ENCODE measurements at places on chromosomes 11 and 22.

DNA sequence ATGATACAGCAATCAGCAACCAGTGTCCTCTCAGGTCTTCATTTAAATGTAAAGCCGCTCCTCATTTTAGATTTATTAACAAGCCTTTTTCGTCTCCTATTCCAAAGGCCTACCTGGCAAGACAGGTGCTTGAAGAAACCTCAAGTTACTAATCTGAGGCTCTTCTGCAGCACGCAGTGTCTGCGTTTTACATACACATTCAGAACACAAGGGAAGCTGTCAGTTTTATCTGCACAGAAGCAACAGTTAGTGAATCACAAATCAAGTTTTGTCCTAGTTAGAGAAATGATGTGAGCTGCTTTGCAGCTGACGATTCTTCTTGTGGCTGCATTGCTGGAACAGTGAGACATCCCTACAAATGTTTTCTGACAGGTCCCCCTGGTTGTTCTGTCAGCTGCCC is 308.8 kb upstream of the NARS2 start:
- no peak for DNase-seq

DNA sequence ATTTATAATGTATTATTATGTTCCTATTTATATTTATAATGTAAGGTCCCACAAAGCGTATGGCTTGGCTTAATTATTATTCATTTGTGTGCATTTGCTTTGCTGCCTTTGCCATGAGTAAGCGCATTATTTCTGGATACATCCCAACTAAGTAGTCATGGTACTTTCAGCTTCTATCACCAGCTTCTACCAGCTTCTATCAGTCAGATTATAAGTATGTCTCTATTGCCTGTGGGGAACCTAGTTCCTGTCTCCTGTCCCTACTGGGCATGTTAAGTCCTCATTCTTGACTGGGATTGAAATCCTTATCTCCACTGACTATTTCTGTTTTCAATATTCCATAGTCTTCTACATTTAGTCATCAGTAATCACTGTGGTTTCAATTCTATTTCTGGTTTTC is 33.5 kb upstream of the OR10W1 start:
- no peak for DNase-seq

DNA sequence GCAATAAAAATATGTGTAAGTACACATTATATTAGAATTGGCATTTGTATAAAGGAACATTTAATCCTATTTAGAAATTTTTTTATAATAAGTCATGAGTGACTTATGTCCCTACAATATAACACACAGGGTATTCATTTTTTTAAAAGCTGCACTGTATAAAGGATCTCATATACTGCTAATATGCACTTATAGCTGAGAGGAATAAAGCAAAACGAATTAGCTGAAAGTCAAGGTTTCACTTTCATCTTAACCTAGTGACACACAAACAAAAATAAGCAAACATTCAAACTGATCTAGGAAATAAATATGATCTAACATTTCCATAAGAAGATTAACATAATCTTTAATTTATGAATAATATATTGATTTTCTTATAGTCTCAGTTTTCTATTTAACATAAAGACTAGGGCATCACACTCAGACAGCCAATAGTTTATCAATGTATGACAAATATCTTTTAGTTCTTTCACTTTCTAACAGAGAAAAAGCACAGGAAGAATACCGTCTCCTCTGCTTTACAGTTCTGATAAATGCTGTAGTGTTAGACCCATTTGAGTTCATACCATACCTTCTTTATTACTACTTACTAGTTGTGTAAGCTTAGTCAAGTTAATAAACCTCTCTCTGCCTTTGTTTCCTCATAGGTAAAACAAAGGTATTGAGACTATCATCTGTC is 42.9 kb downstream of the DCDC1 start:
- DNase-seq = no peak

- no peak for DNase-seq
These were observed 77.9 kb downstream of the KCNQ1 start for GRCh38 chr11:2522631-2523255.

GRCh38 chr22:33597274-33597985 is 322.8 kb downstream of the LARGE1 start:
- no peak for DNase-seq

GRCh38 chr11:19660076-19660475 is 52.6 kb upstream of the NAV2 start:
- no peak for DNase-seq

DNA sequence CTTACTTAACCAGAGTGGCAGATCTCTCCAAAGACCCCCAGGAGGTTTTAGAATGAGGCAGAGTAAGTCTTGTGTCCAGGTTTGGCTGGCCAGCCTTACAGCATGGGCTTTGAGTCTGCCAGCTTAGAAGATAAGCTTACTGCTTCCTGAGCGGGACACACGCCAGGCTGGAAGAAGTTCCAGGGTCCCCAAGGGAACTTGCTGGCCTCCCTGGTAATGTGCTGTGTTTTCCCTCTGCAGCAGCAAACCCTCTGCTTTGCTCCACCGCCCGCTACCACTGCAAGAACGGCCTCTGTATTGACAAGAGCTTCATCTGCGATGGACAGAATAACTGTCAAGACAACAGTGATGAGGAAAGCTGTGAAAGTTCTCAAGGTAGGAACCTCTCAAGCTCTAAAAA is 154.2 kb downstream of the LDLRAD3 start:
- DNase-seq = no peak

DNA sequence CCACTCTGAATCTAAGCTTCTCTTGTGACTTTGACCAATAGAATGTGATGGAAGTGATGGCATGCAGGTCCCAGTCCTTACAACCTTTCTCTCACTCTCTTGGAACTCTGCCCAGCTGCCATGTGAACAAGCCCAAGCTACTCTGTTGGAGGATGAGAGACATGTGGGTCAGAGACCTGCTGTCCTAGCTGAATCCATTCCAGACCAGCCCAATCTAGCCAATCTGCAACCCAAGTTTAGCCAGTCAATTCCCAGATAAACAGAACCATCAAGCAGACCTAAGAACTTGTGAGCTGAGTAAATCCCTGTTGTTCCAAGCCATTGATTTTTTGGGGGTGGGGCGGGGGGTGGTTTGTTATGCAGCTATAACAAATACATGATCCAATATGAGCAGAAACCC is 69.2 kb upstream of the GRK3 start:
- DNase-seq = no peak

GRCh38 chr11:77559686-77560401 is 29.9 kb upstream of the AQP11 start:
- DNase-seq = no peak

DNA sequence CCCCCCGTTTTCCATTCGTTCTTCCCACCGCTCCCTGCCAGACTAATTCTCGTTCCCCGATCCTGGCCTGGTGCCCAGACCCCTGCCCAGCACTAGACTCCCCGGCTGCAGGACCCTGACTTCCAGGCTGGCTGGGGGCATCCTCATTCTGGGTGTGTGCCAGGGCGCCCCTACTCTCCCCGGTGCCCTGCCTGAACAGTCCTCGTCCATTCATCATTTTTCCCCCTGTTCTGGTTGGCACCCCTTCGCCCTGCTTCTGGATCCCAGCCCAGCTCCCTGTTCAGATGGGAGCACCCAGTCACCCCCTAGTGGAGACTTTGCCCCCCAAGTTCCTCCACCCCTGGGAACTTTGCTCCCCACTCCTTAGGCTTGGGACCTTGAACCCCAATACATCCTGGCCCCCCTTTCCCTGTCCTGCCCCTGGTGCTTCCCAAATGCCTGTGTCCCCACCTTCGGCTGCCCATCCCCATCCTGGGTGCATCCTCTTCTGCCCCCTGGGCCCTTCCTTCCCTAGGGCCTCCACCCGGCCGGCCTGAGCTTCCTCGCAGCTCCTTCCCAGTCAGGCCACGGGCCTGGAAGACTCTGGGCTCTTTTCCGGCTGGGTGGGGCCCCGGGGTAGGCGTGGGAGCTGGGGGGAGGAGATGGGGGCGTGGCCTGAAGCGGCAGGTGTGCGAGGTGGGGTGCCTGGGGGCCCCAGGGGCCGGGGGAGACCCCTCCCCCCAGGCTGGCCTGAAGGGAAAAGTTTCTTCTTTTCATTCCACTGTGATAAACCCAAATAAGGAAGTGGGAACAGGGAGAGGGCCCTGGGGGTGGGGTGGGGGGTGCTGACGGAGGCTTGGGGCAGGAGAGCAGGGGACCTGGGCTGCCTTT is 908 bp downstream of the PLCB3 start:
- peak; percentile 43 for DNase-seq

GRCh38 chr11:104487046-104487806 is 323.3 kb upstream of the PDGFD start:
- no peak for DNase-seq

DNA sequence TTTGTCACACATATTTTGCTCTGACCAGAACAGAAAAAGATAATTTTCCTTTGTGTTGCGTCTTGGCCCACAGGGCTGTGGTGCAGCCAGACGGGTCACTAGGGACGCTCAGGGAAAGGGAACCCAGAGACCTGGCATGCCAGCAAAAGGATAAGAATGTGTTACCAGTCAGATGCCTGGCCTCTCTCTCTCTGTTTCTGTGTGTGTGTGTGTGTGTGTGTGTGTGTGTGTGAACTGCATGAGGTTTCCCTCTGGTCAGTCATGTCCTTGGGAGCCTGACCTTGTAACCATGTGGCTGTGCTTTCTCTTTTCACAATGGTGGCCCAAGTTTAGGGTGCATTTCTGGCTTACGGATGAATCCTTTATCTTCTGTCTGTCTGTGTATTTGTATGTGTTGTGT is 25.4 kb downstream of the CCKBR start:
- no peak for DNase-seq

- peak; percentile 46 for DNase-seq
These were observed 222.0 kb downstream of the DBX1 start for GRCh38 chr11:19938169-19938856.

- DNase-seq = no peak
These were observed 418.3 kb downstream of the TBC1D22A start for GRCh38 chr22:47180796-47181195.

GRCh38 chr22:36384766-36385481 is 2.8 kb downstream of the MYH9 start:
- no peak for DNase-seq

GRCh38 chr11:69828276-69828970 is 9.2 kb upstream of the FGF3 start:
- DNase-seq = no peak

- DNase-seq = no peak
These were observed 1002.7 kb downstream of the BRD1 start for GRCh38 chr22:48824712-48825651.

DNA sequence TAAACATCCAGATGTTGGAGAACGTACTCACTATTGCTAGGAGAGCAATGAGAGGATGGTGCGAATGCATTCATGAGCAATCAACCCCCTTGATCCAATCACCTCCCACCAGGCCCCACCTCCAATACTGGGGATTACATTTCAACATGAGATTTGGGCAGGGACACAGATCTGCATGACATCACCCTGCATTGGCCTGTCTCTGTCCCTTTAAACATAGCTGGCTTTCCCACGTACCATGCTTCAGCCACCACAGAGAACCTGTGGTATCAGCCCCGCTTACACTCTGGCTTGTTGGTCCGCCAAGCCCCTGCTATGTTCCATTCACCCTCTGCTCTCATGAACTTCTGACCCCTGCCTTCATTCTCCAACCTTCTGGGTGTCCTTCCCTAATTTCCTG is 157.5 kb upstream of the E2F8 start:
- no peak for DNase-seq

DNA sequence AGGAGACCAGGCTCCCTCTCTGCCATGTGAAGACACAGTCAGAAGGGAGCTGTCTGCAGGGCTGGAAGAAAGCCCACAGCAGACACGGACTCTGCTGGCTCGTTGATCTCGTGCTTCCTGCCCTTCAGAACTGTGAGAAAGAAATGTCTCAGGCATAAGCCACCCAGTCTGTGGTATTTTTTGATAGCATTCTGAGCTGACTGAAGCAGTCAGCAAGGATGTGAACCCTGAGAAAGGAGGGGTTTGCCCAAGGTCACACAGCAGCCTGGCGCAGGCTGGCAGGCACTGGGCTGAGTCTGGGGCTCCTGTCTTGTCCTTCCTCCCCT is 255.1 kb upstream of the B3GAT1 start:
- DNase-seq = no peak

- no peak for DNase-seq
These were observed 18.6 kb downstream of the GLYATL1 start for GRCh38 chr11:58957922-58958321.

- no peak for DNase-seq
These were observed 14.4 kb upstream of the GRK2 start for GRCh38 chr11:67251841-67252240.

DNA sequence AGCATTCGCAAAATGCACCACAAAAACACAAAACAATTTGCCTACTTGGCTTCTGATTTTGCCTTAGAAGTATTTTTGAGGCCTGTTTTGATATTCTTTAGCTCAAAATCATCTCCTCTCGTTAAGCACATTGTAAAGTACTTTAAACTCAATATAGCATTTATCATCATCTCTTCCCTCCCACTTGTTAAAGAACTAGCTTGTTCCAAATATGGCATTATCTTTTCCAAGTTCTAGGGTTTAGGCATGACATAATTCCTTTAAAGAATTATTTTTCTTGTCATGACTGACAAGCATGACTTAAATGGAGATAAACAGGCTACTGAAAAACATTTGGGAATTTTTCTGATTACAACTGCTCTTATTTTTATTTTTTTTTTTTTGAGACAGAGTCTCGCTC is 21.3 kb downstream of the CELF1 start:
- DNase-seq = no peak

- DNase-seq = no peak
These were observed 9.7 kb downstream of the DEPDC7 start for GRCh38 chr11:33025339-33025722.

GRCh38 chr11:83691451-83691950 is 405.3 kb upstream of the CCDC90B start:
- DNase-seq = no peak

DNA sequence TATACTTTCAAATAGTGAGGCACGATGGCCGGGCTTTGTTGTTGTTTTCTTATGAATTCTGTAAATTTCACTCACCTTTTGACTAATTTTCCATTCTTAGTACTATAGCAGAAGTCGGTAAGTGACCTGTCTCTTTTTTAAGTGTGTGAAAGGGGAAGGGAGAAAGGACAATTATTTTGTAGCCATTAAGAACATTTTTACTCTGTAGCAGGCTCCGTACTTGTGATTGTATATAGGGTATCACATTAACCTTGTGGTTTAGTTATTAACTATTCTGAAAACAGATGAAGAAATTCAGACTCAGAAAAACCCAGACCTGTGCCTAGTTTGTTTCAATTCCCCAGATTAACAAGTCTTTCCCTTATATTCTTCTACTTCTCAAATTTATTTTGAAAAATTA is 78.7 kb downstream of the CASP12 start:
- DNase-seq = no peak
